Activated B cell treated with CpG ODN at 0.5 μM for 24 hours (primary cell): ENCODE measurements at places on chromosomes 12 and 14. TPM values are rescaled to one million over a fixed set of nuclear protein-coding genes. Genes with fewer than 3 reads are reported as not detected.

PLA2G1B gene
- total RNA-seq: not detected in 2 replicates

DNA sequence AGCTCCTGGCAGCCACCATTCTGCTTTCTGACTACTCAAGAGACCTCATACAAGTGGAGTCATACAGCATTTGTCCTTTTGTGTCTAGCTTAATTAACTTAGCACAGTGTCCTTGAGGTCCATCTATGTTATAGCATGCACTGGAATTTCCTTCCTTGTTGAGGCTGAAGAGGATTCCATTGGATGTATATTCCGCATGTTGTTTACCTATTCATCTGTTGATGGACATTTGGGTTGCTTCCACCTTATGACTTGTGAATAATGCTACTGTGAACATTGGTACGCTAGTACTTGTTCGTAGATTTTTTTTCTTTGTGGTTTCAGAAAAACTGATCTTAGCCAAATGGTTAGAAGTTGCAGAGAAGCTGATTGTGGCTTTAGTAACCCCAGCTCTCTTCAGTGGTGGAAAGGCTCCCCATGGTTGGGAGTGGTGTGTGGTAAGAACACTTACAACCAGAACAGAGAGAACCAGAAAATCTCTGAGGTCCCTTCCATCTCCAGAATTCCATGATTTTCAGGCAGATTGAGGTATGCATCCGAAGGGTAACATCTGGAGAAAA lies 118.4 kb downstream of the SAMD4A start:
- no peak for DNase-seq

- no peak for DNase-seq
These were observed 283.8 kb downstream of the VRK1 start for GRCh38 chr14:97080991-97081390.

GRCh38 chr12:99427104-99427503 lies 220.4 kb upstream of the GARIN6 start:
- DNase-seq: no peak
